ENCODE measurements at places on chromosomes 6 and 20.

GRCh38 chr6:21279619-21280018 is 313.9 kb upstream of the SOX4 start:
- DNase-seq: no peak

DNA sequence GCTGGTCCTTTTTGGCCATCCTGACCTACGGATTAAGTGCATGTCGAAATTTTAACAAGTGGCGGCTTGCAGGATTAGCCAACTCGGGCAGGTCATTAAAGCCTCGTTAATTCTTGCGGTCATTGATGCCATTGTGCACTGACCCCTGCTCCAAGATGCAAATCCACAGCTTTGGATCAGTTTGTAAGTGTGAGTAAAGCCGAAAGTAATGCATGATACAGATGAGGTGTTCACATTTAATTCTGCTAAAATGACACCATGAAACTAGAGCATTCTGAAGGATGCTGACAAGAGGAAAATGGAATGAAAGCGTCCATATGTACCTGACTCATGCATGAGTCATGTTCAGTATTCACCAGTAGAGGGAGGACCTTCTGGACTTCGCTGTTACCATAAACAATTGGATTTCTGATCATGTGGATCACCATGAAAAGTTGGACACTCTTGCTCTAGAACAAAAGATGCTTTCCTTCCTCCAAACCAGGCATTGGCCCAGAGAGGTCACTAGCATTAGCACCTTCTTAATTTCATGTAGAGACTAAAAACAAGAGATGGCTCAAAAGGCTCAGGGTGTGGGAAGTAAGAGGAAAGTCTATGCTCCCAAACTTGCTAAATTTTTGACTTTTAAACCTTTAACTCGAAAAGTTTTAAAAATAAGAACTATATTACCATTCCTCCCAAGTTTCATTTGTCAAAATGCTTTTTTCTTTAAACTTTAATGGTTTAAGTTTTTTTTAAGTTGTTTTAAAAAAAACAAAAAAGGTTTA is 48.0 kb downstream of the MUC22 start:
- DNase-seq: no peak

DNA sequence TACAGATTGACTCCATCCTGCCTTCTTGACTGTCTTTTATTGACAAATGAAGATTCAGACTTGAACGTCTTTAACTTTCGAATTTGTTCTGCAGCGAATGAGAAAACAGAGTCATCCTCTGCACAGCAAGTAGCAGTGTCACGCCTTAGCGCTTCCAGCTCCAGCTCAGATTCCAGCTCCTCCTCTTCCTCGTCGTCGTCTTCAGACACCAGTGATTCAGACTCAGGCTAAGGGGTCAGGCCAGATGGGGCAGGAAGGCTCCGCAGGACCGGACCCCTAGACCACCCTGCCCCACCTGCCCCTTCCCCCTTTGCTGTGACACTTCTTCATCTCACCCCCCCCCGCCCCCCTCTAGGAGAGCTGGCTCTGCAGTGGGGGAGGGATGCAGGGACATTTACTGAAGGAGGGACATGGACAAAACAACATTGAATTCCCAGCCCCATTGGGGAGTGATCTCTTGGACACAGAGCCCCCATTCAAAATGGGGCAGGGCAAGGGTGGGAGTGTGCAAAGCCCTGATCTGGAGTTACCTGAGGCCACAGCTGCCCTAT is 12.2 kb downstream of the BRD2 start:
- no peak for DNase-seq

DNA sequence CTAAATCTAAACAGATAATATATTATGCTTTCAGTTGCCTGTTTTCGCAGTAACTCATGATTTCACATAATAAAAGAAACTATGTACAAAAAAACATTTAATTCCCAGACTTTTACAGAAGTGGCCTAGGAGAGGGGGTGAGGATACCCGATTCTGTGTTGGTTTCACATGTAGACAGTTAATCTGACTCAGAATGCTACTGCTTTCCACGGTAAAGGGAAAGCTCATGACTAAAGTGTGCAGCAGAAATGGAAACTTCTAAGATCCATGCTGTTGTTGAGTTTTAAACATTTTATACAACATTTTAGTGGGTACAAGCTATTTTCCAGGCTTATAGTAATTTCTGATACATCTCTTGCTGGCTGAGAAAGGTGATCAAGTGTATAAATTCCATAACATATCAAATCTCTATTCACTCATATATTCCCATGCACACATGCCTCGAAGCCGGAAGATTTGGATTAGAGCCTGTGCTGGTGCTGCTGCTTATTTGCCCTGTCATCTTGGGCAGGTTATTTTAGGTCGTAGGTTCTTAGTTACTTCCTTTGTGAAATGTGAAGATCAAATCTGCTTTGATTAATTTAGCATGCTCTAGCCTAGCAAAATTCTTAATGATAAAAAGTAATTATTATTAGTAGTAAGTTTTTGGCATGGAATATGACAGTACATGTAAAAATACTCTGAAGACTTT is 896.7 kb upstream of the MAP3K7 start:
- DNase-seq: no peak

DNA sequence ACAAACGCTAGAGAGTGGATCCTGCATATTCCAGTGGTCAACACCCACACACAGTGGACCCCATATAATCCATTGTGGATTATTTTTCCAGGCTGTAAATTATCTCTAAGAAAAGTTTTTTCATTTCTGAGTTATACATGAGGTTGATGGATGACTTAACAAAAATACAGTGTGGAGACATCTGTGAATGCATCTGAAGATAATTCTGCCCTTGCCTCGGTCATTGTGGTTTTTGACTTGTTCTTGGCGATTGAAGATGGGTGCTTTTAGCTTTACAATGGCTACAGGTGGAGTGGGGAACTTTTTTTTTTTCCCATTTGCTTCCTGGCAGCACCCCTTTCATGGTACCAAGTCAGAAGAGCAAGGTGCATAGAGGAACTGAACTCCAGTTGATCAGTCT is 242.7 kb downstream of the MYLK4 start:
- no peak for DNase-seq

- no peak for DNase-seq
Observed at GRCh38 chr6:170177772-170178560, 112.9 kb downstream of the DLL1 start.

DNA sequence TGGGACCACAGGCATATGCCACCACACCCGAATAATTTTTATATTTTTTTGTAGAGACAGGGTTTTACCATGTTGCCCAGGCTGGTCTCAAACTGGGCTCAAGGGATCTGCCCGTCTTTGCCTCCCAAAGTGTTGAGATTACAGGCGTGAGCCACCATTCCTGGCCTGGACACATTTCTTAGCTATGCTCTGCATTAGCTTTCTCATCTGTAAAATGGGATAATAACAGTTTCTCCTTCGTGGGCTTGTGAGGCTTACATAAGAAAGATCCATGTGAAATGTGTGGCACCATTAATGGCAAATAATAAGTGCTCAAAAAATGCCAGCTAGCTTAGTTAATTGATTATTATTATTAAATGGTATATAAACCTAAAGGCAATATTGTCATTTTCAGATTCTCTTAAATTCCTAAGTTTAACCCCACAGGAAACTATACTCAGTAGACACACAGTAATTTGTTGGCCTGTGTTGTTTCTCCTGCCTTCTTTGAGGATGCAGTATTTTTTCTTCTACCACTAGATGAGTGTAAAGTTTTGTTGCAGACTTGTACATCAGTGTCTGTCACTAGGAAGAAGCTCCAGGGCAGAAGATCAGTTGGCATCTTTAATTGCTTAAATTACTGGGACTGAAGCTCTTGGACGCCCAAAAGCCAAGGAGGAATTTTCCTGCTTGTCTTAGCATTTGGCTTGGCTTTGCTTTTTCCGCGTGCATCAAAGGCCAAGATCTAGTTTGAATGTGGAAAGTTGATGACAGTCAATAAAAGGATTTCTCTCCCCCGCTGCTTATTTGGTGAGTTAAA is 162.3 kb upstream of the ZNF217 start:
- DNase-seq: no peak

- DNase-seq: no peak
Observed at GRCh38 chr20:42340368-42340767, 722.2 kb upstream of the CHD6 start.

DNA sequence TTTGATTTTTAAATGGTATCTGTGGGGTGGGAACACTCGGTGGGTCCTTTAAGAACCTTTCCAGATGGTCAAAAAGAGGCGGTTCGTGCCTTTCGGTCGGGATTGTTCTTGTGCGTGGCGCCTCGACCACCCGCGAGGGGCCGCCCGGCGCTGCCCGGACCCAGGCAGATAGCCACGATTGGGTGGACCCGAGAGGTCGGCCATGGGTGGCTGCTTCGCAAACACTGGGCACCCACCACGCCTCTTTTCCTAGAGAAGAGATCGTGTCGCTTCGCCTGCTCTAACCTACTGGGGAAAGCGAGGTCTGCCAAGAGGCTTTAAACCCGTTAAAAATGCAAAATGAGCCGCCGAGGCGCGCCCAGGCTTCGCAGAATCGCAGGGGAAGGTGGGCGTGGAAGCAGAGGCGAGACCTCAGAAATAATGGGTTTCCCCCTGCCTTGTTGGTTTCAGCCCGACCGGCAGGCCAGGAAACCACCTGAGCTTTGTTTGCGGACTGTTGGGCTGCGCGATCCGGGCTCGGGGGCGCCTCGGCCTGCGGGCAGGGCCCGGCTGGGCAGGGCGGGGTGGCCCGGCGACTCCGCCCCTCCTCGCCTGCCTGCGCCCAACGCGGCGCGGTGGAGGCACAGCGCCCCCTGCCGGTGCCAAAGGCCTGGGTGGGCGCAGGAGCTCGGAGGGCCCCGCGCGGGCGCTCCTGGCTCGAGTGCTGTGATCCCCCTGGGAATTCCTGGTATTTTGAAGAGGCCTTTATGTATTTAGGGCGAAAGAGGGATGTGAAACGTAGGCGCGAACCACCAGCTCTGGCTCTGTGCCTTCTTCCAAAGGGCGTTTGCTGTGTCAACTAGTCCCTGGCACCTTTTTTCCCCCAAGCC is 1.6 kb downstream of the MARCKS start:
- DNase-seq: peak; percentile 70

All from NCI-H1436 treated with DMSO at 0.1 percent for 48 hours (cell line).